ENCODE measurements at places on chromosomes 4 and X. TPM values are rescaled to one million over a fixed set of nuclear protein-coding genes. Genes with fewer than 3 reads are reported as not detected.

The HSD17B10 gene
- total RNA-seq: 70.6 TPM

The MAGED4B gene
- total RNA-seq: 23.1 TPM

The NWD2 gene
- 0.23 TPM for total RNA-seq

The SSX3 gene
- not detected for total RNA-seq

The STAP1 gene
- 0.34 TPM for total RNA-seq

The P2RY10 gene
- total RNA-seq: not detected

The DMRTC1B gene
- 4.4 TPM for total RNA-seq

The DNAAF6 gene
- not detected for total RNA-seq

The ARMCX1 gene
- 41.3 TPM for total RNA-seq

The PABPC5 gene
- total RNA-seq: 3.1 TPM

The SLC6A14 gene
- total RNA-seq: 0.11 TPM

The MGAT4D gene
- 3.2 TPM for total RNA-seq

The EREG gene
- 0.51 TPM for total RNA-seq

The COL25A1 gene
- 0.73 TPM for total RNA-seq

The ZFX gene
- 43.5 TPM for total RNA-seq

The DGKQ gene
- total RNA-seq: 10.4 TPM

The STOX2 gene
- 14.9 TPM for total RNA-seq

The OPHN1 gene
- 26.2 TPM for total RNA-seq

The FAM9B gene
- not detected for total RNA-seq

The SLC4A4 gene
- 48.3 TPM for total RNA-seq

The FAM241A gene
- total RNA-seq: 3.6 TPM

The TLL1 gene
- total RNA-seq: 1.5 TPM

The CNKSR2 gene
- 10.0 TPM for total RNA-seq

The MXRA5 gene
- 7.4 TPM for total RNA-seq

The C4orf36 gene
- 3.4 TPM for total RNA-seq

The PHKA1 gene
- total RNA-seq: 12.4 TPM

The CAMK2D gene
- total RNA-seq: 48.7 TPM

The FRAS1 gene
- 6.4 TPM for total RNA-seq

The GLUD2 gene
- 111 TPM for total RNA-seq

The SHISA3 gene
- total RNA-seq: not detected

The PRR32 gene
- not detected for total RNA-seq

The NAP1L3 gene
- 48.7 TPM for total RNA-seq

The ESX1 gene
- 31.9 TPM for total RNA-seq

The SSX2B gene
- total RNA-seq: not detected

The CORIN gene
- total RNA-seq: 6.0 TPM

The RBM46 gene
- 11.9 TPM for total RNA-seq

The EXOC1L gene
- not detected for total RNA-seq

The F8A1 gene
- not detected for total RNA-seq

The MAMLD1 gene
- 51.7 TPM for total RNA-seq

The LONRF3 gene
- 3.5 TPM for total RNA-seq

The GLOD5 gene
- 0.41 TPM for total RNA-seq

The SYP gene
- total RNA-seq: 0.55 TPM

The UGT2B15 gene
- total RNA-seq: 0.41 TPM

The ABLIM2 gene
- 7.3 TPM for total RNA-seq

The PCDH7 gene
- total RNA-seq: 44.3 TPM

The NLGN4X gene
- 0.36 TPM for total RNA-seq

The SLC9B1 gene
- total RNA-seq: not detected

Measured in prostate gland (tissue), 2 donors.